ENCODE measurements at places on chromosomes 1 and 21. TPM values are rescaled to one million over a fixed set of nuclear protein-coding genes. Genes with fewer than 3 reads are reported as not detected.

DNA sequence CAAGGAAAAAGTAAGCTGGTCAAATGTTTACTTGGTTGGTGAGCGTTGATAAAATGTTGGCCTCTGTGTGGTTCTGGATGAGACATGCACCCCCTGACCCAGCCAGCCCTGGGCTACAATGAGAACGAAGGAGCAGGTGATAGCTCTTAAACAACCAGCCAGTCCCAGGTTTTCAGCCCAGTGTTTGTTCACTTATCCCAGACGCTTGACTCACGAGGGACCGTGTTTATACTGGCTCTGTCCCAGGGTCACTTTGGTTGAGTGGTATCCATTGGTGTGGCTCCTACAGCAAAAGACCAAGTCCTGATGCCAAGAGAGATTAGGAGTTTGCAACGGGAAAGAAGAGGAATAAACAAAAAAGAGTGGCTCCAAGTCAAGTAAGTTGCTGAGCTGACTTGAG is 86.9 kb downstream of the KCNJ15 start:
- no peak for DNase-seq

- no peak for DNase-seq
Observed at GRCh38 chr1:65880611-65881010, 87.9 kb downstream of the PDE4B start.

- DNase-seq, result no peak
Observed at GRCh38 chr1:116159177-116159576, 48.0 kb downstream of the MAB21L3 start.

DNA sequence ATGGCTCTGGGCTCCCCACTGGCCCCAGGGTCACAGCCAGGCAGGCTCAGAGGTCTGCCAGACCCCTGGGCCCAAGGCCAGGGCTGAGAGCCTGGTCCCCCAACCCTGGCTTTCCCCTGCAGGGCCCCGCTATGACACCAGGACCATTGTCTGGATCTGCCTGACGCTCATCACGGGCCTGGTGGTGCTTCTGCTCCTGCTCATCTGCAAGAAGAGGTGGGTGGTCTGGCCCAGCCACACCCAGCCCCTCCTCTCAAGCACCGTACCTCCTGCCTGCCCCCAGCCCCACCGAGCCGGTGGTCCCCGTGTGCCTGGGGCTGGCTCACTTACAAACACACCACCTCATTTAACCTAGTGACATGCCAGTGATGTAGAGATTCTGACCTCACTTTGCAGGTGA is 31.8 kb downstream of the EPHA8 start:
- DNase-seq, result no peak

- DNase-seq, result no peak
Observed at GRCh38 chr21:39097335-39097861, 85.9 kb downstream of the PSMG1 start.

GRCh38 chr1:162889989-162890388 is 29.0 kb upstream of the CCDC190 start:
- DNase-seq, result no peak

Gene SH2D1B
- total RNA-seq, result 0.10 TPM

Gene BSND
- total RNA-seq, result not detected

DNA sequence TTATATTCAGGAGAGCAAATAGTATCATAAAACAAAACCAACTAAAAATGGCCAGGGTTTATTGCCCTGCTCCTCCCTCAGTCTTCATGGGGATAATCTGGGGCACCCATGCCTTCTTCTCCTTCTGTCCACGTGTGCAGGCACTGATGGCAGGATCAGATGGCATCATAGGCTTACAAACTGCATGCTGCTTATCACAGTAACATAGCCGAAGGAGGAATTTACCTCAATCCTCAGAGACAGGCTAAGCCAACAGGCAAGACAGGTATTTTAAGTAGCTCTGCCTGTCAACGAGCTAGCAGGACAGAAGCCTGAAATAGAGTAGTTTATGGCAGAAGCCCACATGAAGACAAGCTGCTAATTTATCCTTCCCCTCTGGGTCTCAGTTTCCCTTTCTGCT is 9.4 kb downstream of the LAMB3 start:
- DNase-seq, result no peak

Gene NOS1AP
- total RNA-seq, result not detected

DNA sequence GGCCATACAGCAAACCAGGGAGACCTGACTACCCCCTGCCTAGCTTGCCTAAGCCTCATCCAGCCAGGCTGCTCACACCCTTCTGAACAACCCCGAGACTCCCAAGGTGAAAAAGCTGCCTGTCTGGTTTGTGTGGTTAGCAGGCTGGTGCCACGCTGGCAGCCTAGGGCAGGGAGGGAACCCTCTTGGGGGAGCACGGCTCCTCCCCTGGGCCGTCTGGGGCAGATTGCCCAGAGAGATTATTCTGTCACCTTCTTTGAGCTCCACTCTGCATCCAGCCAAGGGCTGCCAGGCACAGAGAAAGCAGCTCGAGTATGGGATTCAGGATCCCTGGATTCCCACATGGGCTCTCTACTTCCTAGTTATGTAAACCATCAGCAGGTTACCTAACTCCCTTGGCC is 27.5 kb upstream of the TCEA3 start:
- no peak for DNase-seq

GRCh38 chr1:109677459-109677858 is 9.6 kb downstream of the GSTM2 start:
- no peak for DNase-seq

DNA sequence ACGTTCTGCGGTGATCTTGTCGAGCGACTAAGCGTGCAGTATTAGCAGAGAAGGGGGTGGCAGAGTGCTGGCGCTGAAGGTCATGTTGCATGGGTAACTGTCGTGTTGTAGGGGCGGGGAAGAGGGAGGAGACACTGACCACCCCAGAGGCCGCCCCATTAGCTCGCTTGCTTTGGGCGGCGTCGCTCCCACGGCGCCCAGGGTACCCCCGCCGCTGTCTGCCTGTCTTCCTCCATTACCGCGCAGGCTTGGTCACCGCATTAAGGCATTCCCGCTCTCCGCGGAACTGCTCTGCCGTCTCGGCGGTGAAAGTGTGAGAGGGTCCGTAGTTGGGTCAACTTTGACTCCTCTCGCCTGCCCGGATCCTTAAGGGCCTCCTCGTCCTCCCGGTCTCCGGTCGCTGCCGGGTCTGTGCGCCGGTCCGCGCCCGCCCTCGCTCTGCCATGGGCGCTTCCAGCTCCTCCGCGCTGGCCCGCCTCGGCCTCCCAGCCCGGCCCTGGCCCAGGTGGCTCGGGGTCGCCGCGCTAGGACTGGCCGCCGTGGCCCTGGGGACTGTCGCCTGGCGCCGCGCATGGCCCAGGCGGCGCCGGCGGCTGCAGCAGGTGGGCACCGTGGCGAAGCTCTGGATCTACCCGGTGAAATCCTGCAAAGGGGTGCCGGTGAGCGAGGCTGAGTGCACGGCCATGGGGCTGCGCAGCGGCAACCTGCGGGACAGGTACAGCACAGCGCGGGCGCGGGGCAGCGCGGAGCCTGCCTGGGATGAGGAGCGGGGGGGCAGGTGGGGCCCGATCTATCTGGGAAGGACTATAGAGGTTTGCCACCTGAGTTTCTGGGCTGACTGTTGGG is at the start of gene MTARC2:
Gene MTARC2 (plus strand): TSS at position 234 of the 846 bp plus-strand sequence. CDS start 210 bp downstream, at position 444.
- DNase-seq, result no peak

- DNase-seq, result no peak
Observed at GRCh38 chr1:152977614-152978013, 6.3 kb upstream of the SPRR1A start.

GRCh38 chr21:40270047-40270446 is 402.8 kb downstream of the PCP4 start:
- DNase-seq, result no peak

DNA sequence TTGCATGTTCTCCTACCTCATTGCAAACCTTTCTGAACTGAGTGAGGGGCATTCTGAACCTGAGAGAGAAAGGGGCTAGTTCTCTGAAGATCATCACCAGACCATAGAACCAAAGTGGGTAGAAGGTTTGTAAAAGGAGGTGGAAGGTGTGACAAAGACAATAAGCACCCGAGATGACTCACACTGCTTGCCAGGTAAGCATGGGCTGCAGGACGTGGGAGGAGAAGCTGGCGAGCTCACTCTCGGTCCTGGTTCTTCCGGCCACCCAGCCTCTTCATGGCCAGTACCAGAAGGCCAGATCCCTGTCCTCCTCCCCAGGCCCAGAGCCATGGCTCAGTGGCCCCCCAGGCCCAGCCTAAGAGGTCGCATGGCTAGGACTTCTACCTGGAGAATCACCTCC is 128.3 kb downstream of the TMEM53 start:
- DNase-seq, result no peak

- no peak for DNase-seq
Observed at GRCh38 chr1:220001095-220001501, 45.2 kb downstream of the EPRS1 start.

Measured in activated T-helper 1 cell treated with anti-CD3 and anti-CD28 coated beads, Interleukin-12 subunit alpha, Interleukin-12 subunit beta, Interleukin-2, Interleukin-4 antibody, amounts not matched to agents 30 ng/mL and 10 ng/mL and 1 ng/mL, durations not matched to agents 14 hours and 24 hours and 36 hours (primary cell).